Cerebellum (tissue), 4 donors: ENCODE measurements at places on chromosomes 4 and X.

GRCh38 chr4:155304375-155304774, 72.4 kb downstream of the MAP9 start:
- DNase-seq, result no peak

DNA sequence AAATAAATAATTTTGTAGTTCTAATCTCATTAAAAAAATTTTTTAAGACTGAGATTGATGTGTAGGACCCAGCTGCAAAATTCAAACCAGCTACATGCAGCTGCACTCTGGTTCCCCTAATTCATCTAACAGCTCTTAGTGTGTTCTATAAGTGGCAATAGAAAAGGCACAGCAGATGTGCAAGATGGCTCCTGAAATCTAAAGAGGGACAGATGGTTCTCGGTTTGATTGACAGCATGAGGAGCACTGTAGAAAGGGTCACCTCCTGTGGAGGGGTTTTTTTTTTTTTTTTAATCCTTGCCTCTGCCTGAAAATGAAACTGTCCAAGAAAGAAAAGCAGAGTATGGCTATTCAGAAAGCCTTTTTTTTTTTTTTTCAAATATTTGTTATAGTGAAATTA, 16.9 kb upstream of the OCIAD1 start:
- DNase-seq, result no peak

DNA sequence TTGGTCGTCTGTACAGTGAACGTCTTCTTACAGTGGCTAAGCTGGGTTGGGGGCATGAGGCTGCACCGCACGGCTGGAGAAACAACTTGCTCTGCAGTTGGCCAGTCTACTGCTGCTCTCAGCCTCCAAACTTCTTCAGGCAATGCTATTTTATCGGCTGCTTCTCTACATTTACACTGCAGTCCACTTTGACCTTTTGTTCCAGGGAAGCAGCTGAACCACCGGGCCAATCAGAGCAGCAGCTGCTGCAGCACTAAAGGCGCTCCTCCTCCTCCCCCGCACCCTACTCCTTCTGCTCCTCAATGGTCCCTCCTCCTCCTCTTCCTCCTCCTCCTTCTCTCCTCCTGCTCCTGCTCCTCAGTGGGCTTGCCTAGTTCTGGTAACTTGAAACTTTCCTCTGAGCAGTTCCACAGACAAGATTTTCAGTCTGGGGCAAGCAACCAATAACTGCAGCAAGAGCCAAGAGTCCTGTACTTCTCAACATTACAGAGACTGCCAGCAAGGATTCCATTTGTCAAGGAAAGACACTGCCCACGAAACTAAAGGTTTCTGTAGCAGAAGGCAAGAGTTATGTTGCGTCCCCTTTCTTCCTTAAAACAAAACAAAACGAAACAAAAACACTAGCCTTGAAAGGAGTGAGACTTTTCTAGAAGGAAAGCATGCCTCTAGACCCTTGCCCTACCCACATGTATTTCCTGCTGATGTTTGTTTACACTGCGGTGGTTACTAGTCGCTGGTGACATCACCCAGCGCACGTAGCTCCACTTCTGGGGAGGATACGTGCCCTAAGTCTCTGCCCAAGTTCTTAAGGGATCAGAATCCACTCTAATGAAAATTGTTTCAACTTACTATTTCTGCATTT, 125.7 kb upstream of the NAP1L5 start:
- peak; percentile 69 for DNase-seq

DNA sequence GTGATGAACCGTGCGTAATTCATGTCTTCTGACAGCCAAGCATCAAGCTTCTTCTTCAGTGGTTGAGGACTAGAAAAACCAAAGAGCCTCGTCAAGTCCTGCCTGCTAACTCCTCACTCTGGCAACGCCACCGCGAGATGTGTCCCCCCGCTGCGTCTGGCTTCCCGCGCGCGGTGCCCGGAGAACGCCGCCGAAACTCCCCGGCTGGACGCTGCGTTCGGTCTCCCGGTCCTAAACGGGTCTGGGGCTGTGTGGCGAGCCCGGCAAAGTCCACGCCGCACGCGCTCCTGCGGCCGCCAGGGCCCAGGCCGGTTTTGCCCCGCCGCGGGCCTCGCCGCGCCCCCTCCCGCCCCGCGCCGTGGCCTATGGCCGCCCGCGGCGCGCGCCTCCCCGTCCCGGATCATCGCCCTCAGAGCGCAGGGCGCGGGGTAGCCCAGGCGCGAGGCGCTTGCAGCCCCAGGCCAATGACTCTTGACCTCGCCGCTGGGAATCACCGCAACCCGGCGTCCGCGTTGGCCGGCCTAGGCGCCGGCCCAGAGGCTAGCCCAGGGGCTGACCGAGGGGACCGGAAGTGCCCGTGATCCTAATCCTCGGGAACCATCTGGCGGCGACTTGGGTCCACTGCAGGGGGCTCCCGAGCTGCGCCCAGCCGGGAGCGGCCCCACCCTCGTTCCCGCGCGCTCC, at the start of gene AADAT:
AADAT (minus strand) TSS at position 289 of the 684 bp plus-strand sequence; CDS start at position 23, 266 bp downstream.
- peak; percentile 24 for DNase-seq

- no peak for DNase-seq
These were observed 40.4 kb upstream of the TLR2 start for GRCh38 chr4:153643406-153644383.

DNA sequence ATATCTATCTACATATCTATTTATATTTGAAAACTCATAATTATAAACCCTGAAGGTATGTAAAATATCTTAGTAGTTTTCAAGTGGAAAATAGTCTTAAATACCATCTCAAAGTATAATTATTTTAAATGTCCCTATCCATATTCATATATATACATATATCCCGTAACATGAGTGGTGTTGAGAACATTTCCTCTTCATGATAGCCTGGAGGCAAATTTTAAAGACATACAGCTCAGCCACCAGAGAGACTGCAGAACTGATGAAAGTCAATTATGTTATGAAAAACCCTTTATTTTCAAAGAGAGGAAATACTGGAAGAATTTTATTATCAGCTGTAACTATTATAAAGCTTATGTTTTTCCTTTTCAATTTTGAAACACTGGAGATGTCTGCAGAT, 1806.7 kb upstream of the PCDH7 start:
- no peak for DNase-seq

DNA sequence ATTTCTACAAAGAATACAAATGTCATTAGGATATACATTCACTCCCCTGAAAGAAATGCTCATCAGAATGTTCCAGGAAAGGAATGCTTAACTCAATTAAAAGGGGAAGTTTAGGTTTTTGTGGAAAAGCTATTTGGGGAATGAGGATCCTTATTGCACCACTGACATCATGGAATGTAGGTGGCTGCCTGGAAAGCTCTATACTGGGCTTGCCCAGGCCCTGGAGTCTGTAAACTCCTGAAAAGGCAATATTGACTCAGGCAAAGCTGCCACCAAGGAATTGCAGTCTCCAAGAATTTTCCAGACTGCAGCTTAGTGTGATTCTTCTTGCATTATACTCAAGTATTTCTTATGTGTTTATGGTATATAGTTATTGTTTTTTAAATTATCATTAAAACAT, 15.7 kb downstream of the DAPP1 start:
- no peak for DNase-seq

DNA sequence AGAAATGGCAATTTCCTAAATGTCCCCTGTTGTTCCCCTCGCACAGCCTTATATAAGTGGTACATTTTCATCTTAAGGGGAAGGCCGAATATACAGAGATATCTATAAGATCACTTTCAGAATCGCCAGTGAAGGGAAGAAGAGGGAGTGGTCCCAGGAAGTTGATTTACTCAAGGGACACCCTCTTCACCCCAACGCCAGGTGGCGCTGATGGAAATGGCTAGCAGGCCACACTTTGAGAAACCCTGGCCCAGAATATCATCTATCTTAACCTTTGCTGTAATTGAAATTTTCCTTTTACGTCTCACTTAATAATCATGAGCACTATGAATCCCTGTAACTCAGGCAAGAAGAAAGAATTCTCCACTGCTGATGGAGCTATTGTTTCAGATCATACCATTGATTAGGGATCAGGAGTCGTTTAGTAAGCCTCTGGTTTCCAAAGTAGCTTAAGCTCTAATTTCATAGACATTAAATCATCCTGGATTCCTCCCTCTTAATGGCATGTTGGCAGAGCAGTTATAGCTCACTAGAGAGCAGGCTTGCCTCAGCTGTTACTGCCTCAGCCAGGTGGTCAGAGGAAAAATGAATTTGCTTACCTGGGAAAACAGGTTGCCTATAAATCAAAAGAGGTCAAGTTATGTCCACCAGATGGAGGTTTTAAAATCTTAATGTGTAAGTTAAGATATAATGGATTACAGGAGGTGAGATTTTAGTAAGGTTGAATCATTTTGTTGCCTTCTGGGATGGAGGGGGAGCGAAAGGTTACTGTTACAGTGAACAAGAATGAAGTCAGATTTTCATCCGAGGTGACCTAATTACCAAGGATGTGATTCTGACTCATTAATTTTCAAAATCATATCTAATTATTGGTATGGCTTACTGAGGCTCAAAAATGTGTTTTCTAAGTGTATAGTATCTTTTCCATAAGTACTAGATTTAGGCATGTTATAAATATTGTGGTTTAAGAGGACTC, 941.2 kb upstream of the TENM3 start:
- DNase-seq, result no peak

- DNase-seq, result peak; percentile 27
These were observed 222.4 kb downstream of the CRLF2 start for GRCh38 chrX:989959-990510.
